ENCODE measurements at places on chromosomes 7 and 10.

- DNase-seq = no peak
Measured at GRCh38 chr10:91220954-91221675, 652 bp downstream of the PCGF5 start.

DNA sequence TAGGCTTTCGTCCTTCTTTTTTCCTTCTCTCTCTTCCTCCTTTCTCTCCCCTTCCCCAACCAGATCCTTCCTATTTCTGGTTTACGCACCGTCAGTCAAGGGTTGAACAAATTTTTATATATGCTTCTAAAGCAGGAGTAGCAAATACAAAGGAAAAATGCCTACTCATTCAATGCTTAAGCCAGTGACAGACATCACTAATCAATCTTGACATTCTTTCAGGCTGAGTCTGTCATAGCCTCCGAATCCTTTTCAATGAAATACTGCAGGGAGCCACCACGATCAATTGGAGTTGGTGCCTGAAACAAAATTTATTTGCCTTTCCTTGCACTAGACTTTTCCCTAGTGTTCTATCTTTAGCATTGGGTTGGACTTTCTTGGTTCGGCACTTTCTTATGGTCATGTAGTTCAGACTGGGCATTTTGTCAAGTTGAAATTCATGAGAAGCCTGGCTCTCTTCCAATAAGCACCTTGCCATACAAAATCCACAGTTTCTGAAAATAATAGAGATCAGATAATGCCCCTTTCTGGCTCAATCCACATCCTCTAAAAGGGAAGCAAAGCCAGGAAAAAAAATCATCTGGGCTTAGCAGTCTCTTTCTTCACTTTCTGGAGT is 239.5 kb upstream of the PLXNA4 start:
- DNase-seq = no peak

- no peak for DNase-seq
Measured at GRCh38 chr10:29807163-29807806, 172.5 kb upstream of the SVIL start.

GRCh38 chr7:75756991-75757676 is 14.9 kb downstream of the CCL26 start:
- DNase-seq = no peak

- DNase-seq = no peak
Measured at GRCh38 chr10:72563327-72563932, 62.4 kb downstream of the MICU1 start.

DNA sequence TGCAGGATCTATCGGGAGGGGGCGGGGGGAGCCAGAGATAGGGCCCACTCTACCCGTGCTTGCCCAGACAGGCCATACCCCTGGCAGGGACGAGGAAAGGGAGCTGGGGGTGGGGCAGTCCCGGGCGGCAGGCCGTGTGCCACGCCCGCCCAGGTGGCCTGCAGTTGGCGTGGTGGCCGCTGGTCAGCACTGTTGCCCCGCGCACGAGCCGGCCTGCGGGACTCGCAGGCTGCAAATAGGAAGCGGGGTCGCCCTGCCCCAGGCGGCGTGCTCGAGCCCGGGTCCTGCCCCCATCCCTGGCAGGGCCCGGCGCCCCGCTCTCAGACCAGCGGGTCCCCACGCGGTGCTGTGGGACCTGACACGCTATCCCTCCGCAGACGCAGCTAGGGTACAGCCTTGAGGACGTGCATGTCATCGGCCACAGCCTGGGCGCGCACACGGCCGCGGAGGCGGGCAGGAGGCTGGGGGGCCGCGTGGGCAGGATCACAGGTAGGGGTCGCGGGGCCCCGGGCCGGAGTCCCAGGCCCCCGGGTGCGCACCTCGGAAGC is 6.7 kb downstream of the PNLIPRP2 start:
- no peak for DNase-seq

DNA sequence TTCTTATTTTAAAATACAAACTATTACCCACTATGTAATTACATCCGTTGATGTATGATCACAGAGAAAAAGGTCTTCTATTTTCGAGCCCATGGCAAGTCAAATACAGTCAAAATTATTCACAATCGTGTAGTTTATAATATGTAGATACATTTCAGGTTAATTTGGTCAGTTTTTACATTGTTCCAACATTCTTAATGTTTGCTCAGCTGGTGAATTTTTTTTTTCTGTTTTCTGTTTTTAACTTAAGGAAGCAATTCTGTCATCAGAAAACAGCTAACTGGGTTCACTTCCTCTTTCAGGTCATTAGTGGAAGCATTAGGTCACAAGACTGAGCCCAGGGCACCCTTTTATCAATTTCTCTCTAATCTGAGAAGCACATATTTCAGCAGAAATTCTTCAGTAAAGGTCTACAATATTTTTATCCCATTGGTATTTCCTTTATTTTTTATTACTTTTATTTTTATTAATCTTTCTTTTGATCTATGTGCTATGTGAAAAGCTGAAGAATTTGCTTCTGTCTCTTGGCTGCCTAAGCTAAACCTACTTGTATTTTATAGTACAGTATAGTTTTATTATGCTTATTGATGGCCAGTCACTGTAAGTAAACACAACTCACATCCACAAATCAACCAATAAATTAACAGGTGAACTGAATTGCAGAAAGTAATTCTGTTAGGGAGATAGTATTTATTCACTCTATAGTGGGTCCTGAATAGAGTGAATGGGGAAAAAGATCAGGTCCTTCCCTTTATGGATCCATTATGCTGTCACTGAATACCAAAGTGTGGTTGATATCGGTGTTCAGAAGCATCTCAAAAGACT is 84.6 kb downstream of the ICA1 start:
- DNase-seq = no peak

DNA sequence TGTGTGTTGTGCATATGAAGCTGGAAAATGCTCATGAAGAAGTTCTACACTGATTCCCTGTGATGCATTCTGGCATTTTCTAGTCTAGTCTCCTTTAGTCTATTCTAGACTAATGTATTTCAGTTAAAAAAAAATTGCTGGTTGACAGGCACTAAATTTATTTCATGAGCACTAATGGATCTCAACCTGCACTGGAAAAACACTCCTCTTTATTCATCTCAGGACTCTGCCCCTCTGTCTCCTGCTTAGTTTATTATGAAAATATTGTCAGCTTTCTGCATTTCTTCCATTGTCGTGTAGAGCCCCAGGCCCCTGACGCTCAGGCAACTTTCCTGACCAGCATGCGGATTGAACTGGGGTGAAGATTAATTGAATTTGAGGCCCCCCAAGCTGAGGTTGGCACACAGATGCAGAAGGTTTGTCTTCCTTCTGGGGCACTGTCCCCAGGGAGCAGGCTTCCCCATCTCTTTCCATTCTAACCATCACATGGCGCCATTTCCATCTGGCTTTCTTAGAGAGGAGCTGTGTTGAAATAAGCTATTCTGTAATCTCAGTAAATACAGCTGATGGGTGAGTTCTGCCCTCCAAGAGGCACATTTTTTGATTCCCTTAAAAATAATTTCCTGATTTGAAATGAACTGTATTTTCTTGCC is 128.7 kb downstream of the INSYN2A start:
- no peak for DNase-seq

GRCh38 chr7:114703677-114704076 is 218.2 kb upstream of the MDFIC start:
- no peak for DNase-seq

All from stimulated activated CD4-positive, alpha-beta T cell treated with anti-CD3 and anti-CD28 coated beads, Interleukin-12 subunit alpha, Interleukin-12 subunit beta, amount 100 ng/mL, for 24 hours (primary cell).